ENCODE measurements at places on chromosomes 4 and X.

- DNase-seq, result no peak
Observed at GRCh38 chr4:165175879-165176278, 31.5 kb upstream of the KLHL2 start.

DNA sequence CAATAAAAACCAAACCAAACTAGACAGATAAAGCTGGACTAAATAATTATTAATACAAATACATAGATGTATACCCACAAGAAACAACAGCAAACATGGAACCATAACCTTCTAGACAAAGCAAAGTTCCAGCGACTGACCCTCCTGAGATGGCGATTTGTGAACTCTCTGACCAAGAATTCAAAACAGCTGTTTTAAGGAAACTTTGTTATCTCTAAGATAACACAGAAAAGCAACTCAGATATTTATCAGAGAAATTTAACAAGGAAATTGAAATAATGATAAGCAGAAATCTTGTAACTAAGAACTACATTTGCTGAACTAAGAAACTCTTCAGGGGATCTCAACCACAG lies 23.4 kb upstream of the MTHFD2L start:
- DNase-seq, result no peak

DNA sequence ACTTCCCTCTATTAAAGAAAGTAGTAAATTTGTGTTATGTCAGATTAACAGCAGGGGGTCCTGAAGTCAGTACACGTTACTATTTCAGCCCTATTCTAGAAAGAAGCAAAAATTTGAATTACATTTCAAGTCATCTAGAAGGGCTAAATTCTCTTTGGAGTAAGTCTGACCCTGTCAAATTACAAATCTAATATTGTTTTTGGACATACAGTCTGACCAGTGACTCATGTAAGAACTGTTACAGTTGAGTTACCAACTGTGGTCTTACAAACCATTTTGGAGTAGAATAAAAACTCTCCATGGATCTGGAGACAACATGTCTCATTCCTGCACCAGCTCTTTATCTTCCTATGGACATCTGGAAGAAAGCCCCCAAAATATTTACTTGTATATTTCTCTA lies 36.0 kb upstream of the GYPA start:
- no peak for DNase-seq

DNA sequence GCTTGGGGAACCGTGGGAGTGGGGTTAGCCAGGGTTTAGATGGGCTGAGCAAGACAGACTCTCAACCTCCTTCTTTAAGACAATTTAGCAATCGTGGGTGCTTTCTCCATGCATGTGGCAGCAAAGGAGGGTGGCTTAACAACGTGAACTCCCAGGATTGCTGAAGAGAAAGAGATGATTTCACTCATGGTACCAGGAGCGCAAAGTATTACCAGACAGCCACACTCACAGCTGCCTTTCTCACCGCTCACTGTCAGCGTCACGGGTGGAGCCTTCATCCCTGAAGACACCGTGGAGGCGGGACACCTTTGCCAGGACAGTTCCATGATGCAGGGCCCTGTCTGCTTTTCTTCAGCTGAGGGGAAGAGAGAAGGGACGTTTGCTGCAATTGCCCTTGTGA lies 212.5 kb upstream of the PSAPL1 start:
- DNase-seq, result no peak

GRCh38 chr4:2483237-2483636 lies 14.3 kb downstream of the RNF4 start:
- DNase-seq, result no peak

- no peak for DNase-seq
Observed at GRCh38 chrX:105648732-105649131, 173.6 kb upstream of the NRK start.

GRCh38 chr4:42490015-42490414 lies 92.7 kb downstream of the SHISA3 start:
- no peak for DNase-seq

Measured in suprapubic skin (tissue), 4 donors.